ENCODE measurements at places on chromosomes 3 and 15.

GRCh38 chr3:98008855-98009254, 26.3 kb downstream of the GABRR3 start:
- no peak for DNase-seq

DNA sequence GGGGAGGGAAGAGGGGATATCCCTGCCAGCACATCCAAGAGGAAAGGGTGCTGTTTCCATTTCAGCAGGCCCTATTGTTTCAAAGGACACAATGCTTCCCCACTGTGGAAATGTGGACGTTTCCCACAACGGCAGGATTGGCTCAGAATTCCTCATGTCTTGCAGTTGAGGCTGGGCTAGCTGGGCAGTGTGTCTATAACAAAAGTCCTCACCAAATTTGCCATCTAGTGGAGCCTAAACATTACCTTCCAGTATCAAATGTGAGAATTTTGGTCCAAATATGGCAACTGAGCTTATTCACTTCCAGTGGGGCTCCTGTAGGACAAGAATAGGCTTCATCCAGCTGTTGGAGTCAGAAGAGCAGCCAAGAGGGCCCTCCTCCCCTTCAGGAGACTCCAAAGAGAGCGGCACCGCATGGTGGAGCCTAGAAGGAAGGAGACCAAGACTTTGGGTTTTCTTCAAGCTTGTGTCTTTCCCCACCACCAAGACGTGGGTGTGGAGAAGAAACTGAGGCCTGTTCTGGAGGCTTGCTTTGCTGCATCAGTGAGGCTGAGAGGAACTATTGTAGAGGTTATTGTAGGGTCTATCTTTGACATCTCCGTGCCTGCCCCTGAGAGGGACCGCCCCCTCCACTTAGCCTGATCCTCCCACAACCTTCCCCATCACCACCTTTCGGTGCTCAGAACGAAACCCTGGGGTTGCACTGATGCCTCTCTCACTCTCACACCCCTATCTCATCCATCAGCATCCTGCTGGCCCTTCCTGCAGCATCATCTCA, 45.3 kb upstream of the SLCO2A1 start:
- no peak for DNase-seq

GRCh38 chr15:45185903-45186770, 1.6 kb downstream of the SHF start:
- no peak for DNase-seq

- peak; percentile 37 for DNase-seq
These were observed 24.5 kb downstream of the MB21D2 start for GRCh38 chr3:192892981-192893700.

GRCh38 chr15:88990185-88990679, 77.1 kb upstream of the MFGE8 start:
- DNase-seq: no peak

- no peak for DNase-seq
These were observed 134.2 kb upstream of the LIPC start for GRCh38 chr15:58297639-58298038.

DNA sequence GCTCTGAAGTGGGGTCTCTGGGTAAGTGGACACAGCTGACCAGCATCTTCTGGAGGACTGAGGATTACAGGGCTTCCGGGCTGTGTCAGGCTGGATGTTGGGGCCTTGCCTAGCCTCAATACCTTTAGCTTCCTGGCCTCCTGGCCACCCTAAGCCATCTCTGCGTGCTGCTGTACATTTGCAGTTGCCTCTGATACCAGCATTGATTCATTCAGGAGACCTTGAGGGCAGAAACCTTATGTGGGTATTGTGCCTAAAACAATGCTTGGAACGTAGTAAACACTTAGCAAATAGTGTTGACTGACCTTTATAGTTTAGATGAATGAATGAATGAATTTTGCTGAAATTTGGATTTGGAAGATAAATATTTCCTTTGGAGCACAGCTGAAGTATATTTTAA, 97.0 kb downstream of the FLNB start:
- no peak for DNase-seq

DNA sequence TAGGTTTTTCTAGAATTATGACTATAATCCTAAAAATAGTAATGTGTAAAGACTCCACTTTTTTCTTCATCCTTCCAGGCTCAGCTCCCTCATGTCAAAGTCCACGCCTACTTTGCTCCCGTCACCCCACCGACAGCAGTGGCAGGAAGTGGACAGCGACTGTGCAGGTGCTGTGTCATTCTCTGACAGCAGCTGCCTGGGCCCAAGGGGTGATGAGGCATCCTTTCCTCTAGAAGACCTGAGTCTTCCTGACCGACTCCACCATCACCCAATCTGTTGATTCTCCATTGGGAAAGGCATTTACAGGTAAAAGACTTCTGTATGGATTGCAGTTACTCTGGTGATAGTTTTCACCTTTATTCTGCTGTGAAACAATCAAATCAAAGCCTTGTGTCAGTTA, 54.8 kb downstream of the UBP1 start:
- peak; percentile 34 for DNase-seq

GRCh38 chr3:4829031-4829394, 150.2 kb upstream of the BHLHE40 start:
- DNase-seq: no peak

- no peak for DNase-seq
These were observed 205.7 kb downstream of the UACA start for GRCh38 chr15:70557521-70558258.

DNA sequence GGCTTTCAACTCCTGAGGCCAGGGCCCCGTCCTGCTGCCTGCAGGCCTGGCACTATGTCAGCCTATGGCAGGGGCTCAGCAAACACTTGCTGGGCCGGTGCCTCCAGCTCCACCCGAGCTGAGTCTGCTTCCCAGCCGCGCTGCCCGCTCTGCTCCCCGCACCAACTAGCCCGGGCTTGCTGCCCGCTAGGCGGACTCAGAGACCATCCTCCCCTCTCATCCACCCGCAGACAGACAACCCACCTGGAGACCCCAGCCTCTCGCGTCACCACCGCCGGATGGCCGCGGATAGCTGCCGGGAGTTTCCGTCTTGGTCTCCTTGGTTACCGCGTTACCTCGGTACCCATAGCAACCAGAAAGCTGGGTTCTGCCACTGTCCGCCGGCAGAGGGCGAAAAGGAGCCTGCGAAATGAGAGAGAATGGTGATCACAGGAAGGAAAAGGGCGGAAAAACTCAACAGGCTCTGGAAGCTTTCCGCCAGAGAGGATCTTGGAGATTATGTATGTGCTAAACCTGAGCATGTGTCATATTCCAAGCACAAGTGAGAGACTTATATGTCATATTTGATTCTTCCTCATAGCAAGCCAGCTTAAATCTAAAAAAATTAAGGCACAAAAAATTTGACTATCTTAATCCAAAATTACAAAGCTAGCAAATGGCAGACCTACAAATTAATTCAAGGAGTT, at the start of gene ZBBX:
ZBBX (minus strand) TSS at position 294 of the 686 bp plus-strand sequence. CDS start 7,396 bp downstream, outside the sequence.
- peak; percentile 65 for DNase-seq

DNA sequence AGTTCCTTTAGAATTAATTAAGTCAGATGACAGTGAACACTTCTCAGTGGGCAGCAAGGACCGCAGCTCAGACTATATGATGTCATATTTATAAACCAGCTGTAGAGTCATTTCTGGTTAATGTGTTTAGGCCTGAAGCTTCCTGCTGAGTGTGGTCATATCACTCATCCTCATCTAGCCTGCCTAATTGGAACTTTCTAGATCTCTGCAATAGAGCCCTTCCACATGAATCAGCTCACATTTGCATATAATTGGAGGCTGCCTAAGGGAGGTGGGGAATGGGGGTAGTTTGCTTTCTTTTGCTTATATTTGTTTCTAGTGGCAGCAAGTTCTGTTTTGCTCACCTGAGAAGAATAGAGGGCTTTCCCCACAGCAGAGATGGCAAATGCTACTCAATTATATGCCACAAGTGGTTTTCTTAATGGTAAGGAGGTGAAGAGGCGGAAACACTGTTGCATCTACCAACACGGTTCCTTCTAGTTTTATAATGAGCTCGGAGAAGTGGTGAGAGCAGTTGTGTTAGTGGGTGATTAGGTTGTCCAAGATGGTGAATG, 148.1 kb downstream of the KLHL25 start:
- DNase-seq: no peak

GRCh38 chr15:36256404-36256807, 323.0 kb upstream of the CDIN1 start:
- no peak for DNase-seq

- no peak for DNase-seq
These were observed 90.0 kb upstream of the RPL32 start for GRCh38 chr3:12931273-12931905.

DNA sequence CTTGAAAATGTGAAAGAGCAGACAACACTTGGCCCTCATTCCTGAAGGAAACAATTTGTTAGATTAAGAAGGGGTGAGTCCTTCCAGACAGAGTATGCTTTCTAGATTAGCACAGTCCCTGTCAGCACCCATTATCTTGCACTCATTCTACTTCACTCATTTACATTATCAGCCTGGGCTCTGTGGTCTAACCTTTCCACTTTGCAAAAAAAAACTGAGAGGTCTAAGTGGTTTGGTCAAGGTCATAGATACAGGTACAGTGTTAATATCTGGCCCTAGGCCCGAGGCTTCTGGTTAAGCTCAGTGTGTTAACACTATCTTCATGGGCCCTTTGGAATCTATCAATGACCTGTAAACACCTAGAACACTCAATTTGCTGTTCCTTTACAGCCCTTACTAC, 123.4 kb upstream of the LRRN1 start:
- DNase-seq: no peak

DNA sequence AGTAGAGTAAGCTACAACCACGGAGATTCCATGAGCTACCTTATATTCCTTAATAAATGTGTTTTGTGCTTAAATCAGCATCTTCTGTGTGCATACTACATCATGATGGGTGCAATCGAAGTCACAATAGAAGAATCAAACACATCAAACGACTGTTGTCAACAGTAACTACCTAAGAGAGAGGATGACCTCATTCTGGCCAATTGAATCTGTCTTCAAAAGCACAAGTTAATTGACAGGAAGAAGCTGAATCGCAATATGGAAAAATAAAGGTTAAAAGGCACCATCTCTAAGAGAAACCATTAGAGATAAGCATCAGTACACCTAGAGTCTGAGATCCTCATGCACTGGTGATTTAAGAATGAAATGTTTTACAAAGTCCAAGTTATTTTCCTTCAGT, 39.0 kb downstream of the CD200R1L start:
- no peak for DNase-seq

DNA sequence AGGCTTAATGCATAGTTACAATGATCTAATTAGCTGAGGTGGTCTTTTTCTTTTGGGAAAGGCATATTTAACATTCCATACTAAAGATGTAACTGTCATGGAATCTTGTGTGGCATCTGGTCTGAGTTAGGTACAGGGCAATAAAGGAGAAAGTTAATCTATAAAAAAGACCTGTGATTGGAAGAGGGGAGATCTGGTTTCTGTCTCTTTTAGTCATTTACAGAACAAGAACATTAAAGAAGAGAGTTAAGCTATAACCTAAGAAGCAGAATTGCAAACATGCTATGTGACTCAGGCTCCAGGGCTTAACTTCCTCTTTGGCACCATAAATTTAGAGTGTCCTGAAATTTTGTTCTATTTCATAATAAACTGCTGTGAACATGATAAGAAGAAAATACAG, 47.2 kb upstream of the MME start:
- no peak for DNase-seq

GRCh38 chr15:66063147-66063546, 190.4 kb downstream of the MEGF11 start:
- no peak for DNase-seq

GRCh38 chr3:10702961-10703740, 112.9 kb upstream of the SLC6A11 start:
- DNase-seq: no peak

DNA sequence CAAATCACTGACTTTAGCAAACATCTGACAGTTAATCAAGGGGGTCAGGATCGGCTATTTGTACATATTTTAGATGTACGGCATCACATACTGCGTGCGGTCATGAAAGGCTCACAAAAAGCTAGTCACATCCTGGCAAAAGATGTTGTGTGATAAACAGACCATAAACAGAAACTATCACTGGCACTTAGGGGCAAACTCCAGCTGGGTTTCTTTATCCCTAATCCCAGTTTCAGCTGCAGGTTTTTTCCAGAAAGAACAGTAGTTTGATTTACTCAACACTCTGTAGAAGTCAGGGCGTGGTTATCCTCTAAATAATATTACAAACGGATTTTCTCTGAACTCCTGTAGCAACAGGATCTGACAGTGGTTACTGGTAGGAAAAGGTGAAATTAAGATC, 112.4 kb upstream of the BHLHE40 start:
- no peak for DNase-seq

GRCh38 chr3:72111265-72112205, 326.6 kb upstream of the PROK2 start:
- DNase-seq: no peak

DNA sequence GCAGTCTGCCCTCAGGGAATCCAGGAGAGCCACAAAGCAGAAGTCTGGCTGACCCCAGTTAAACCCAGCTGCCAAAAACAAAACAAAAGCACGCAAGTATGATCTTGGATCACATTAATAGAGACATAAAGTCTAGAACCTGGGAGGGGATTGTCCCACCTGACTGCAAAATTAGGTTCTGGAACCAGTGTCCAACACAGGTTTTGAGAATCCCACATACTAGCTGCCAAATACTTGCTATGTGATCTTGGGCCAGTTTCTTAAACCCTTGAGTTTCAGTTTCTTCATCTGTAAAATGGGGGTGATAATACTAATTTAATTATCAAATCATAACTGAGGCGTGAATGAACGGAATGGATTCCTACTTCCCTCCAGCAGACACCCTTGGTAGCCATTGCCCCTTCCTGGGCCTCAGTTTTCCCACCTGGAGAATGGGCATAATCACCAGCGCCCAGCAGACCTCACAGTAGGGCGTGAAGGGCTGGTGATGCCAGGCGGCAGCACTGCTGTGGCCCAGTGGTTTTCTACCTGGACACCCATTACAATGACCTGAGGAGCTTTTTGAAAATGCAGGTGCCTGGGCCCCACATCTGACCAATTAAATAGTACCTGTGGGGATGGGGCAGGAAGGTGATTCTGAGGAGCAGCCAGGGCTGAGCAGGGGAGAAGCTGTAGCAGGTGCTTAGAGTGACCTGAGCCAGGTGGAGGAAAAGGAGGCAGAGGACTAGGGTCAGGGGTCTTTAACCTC, 32.2 kb downstream of the GRIP2 start:
- no peak for DNase-seq

GRCh38 chr15:31606931-31607497, 280.4 kb downstream of the KLF13 start:
- DNase-seq: no peak

- DNase-seq: no peak
These were observed 58.7 kb upstream of the PLXND1 start for GRCh38 chr3:129665024-129665768.

GRCh38 chr3:55488398-55489055, 1.4 kb upstream of the WNT5A start:
- no peak for DNase-seq

DNA sequence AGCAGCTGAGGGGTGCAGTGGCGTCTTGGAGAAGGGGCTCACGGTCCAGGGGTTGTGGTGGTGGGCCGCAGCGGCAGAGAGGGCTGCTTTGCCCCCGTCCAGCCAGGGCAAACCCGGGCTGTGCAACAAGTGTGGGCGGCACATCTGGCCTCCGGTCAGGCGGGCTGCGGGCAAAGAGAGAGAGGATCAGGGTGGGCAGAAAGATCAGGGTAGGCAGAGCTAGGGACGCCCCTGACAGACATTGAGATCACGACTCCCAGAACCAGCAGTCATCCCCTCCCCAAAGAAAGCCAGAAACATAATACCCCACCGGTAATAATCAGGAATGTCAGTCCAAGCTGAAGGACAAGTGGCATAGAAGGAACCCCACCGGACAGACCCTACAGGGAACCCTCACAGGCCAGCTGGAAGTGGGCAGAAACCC, 6.8 kb downstream of the GATA2 start:
- DNase-seq: no peak

All from stimulated activated CD4-positive, alpha-beta T cell treated with anti-CD3 and anti-CD28 coated beads, TNF-alpha, amount 100 ng/mL, for 48 hours (primary cell).